ENCODE measurements at places on chromosomes 1 and 21.

- DNase-seq, result no peak
These were observed 219.4 kb downstream of the DUSP10 start for GRCh38 chr1:221522529-221522940.

- DNase-seq, result no peak
These were observed 3.5 kb downstream of the C1orf159 start for GRCh38 chr1:1112237-1112985.

GRCh38 chr1:238153253-238153652, 262.5 kb upstream of the ZP4 start:
- no peak for DNase-seq

DNA sequence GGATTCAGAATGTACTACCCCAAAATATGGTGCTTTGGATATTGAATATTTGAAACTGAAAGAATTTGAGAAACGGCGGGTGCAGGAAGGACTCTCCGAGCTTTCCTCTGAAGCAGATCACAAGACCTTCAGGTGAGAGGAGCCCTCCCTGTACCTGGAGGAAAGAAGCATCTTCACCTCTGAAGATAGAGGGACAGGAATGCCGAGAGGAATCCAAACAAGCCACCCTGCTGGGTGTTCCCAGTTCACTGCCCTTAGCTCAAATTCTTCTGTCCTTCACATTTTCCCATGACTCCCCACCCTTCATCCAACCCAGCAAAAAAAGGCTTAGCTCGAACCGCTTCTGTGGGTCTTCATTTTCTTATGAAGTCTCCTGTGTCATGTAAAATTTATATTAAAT, 18.2 kb upstream of the PADI2 start:
- DNase-seq, result no peak

- no peak for DNase-seq
These were observed 34.7 kb upstream of the TMEM125 start for GRCh38 chr1:43235040-43235439.

- DNase-seq, result no peak
These were observed 64.4 kb upstream of the FAM20B start for GRCh38 chr1:178961331-178961730.

- DNase-seq, result no peak
These were observed 122.3 kb upstream of the BACE2 start for GRCh38 chr21:41045534-41046268.

GRCh38 chr1:226579781-226580323, 31.3 kb downstream of the STUM start:
- DNase-seq, result no peak

DNA sequence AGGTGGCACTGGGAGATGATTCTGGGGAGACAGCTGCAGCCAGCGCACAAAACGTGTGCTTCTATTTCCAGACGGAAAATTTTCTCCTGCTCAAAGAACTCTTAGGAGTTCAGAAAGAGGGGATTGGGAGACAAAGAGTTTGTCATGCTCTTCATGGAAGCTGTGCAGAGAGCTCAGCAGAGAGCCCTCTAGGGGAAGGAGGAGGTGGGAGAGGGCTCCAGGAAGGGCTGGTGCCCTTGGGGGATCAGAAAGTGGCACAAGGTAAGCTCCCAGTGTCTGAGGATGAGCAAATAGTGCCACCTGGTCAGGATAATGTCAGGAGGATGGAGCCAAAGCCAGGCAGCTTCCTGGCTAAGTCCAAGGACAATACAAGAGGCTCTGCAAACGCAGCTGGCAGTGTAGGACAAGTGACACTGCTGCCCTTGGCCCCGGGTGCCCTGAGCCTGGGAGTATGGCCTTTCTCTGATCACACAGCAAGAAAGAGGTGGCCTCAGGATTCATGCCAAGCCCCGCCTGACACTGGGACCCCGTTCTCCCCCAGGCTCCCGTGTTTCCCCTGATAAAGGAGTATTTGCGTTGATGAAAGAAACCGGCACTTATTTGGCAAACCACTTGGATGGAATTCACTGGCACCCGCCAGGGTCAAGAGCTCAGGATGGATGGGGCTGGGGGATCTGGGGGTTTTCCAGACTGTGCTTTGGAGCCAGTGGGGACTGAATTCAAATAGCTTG, 254.0 kb downstream of the PTPRU start:
- no peak for DNase-seq

GRCh38 chr1:226404063-226404903, 3.6 kb downstream of the PARP1 start:
- DNase-seq, result no peak

DNA sequence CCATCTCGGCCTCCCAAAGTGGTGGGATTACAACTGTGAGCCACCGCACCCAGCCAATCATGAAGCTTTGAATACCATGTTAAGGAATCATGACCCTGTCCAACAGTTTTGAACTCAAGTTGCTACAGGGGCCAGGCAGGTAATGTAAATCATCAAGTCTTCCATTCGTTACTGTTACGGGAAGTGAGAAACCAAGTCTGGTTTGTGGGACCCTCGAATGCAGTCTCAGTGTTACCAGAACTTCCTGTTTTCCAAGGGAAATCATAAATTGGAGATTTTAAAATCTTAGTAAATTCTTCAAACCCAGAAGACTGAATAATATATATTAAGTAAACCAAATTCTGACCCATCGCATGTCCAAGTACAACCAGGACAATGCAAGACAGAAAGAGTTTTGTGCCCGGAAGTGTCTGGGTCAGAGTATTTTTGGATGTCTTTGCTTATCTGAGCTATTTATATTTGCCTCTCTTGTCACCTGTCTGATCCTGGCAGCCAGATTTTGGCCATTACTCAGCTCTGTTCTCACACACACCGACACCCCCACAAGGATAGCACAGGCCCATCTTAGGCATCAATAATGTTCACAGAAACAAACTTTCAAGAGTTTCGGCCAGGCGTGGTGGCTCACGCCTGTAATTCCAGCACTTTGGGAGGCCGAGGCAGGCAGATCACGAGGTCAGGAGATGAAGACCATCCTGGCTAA, 8.8 kb downstream of the ATP5IF1 start:
- no peak for DNase-seq
